ENCODE measurements at places on chromosomes 4 and X.

DNA sequence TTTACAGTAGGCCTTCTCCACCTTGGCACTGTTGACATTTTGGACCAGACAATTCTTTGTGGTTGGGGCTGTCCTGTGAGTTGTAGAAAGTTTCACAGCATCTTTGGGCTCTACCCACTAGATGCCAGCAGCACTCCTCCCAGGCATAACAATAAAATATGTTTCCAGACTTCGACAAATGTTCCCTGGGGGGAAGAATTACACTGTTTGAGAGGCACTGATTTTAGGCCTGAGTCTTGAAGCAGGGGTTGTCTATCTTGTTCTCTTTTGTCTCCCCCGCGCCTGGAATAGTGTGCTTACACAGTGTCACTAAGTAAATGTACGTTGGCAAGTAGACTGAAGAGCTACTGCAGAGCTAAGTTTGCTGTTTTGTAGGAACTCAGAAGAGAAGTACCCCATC is 254.4 kb upstream of the BOD1L1 start:
- no peak for DNase-seq

DNA sequence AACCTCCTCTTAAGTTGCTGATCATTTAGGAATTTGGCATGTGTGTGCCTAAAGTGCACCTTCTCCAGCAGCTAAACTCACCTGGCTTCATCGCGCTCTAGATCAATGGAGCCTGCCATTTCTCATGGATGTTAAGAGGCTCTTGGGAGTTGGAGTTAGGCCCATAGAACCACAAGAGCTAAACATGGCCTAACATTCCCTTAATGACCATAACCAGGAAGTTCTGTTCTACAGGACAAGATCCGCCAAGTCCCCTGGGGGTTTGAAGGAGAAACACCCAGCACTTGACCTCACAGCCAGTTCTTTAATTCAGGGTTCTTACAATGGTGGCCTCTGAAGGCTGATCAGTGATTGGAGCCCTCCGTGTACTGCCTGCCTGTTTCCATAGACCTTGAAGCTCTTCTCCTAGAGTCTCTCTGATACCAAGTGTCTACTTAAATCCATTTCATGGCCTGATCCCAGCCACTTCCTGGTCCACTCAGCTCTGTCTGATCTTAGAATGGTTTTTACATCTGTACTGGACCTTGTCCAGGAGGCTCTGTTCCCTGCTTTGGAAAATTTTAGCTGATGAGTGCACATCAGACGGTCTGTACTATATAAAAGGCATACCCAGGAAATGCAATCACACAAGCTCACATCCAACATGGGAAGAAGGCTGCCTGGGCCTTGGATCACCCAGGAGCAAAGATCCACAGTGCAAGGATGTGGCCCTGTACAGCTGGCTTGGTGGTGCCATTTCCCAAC is 45.1 kb downstream of the RPS3A start:
- DNase-seq = no peak

DNA sequence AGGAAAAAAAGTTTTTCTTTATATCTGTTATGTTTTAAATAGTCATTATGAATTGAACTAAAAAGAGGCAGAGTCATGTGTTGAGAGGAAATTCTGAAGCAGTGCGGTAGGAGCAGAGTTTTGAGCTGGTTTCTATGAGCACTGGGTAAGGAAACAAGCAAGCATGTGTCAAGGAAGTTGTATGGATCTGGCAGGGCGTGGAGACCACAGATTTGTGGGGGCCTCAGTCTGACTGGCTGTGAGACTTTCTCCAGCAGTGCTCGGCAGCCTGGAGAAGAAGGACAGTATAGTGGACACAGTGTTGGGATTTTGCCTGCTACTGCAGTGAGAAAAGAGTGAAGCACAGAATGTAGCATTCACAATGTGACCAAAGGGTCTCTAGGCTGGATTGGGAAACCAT is 399.1 kb downstream of the INPP4B start:
- DNase-seq = no peak

GRCh38 chr4:88043586-88044340 is 36.3 kb downstream of the PKD2 start:
- no peak for DNase-seq

GRCh38 chr4:10620935-10621488 is 63.6 kb downstream of the CLNK start:
- peak; percentile 2 for DNase-seq

DNA sequence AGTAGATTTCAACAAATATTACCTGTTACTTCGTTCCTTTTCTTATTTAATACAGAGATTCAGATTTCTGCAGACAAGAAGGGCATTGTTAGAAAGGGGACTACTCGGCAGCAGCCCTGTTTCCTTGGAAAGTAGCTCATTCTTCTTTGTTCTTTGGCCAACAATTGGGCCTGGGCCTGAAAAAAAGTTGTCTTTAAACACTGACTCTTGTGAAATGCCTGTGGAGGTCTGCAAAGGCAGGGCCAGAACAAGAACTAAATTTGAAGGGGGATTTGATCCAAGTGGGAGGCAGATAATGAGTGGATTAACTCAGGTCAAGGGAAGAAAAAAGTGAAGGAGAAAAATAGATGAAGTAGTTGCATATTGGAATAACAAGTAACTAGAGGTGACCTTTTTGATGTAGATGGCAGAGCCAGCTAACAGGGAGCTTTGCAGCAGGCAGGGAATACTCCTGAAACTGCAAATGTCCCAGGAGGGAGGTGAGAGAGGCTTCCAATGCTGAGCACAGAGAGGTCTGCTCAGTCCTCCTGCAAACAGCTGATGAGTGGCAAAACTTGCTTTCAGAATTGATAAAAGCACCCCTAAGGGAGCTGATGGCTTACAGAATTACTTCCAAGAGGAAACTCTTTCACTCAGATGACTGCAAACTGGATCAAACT is 393.2 kb upstream of the HS3ST1 start:
- DNase-seq = no peak

DNA sequence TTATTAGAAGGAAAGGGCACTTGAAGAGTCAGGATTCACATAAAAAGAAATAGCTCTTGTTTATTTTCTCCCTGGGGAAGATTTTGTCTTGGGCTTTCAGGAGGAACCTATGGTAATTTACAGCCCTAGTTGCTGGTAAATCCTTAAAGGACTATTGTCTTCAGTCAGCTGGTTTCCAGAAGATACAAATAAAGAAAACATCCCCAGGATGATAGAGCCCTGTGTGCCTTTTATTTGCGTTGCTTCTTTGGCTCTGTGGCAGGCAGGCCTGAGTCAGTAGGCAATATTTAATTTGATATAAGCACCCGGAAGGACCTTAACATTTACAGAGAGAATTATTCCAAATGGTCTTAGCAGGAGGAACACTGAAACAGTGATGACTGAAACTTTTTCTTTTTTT is 131.0 kb upstream of the SLC34A2 start:
- DNase-seq = no peak

DNA sequence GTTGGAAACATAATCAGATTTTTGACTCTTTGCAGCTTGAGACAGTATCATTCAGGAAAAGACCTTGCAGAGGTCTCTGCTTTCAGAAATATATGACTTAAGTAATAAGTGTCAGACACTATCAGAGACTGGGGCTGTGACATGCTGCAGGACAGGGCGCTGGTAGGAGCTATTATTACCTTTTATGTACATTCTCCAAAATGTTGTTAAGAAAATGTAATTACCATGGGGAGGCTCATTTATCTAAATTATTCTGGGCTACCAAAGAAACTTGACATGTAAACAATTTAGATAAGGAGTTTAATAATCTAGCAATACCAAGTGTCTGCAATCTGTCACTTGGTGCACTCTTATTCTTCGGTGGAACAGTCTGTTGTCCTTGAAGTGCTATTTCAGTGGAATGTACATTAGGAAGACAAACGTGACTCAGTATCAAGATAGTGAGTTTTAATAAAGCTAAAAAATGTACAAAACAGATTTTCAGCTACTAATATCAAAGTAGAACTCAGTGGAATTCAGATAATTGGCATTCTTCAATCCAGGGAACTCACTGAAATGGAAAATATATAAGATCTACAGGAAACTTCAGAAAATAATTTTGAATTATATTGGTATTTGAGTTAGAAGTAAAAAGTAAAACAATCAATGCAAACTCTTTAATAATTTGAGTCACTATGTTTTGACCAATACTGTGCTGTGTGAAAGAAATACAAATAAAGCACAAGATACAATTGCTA is 214.5 kb downstream of the KCNIP4 start:
- no peak for DNase-seq

DNA sequence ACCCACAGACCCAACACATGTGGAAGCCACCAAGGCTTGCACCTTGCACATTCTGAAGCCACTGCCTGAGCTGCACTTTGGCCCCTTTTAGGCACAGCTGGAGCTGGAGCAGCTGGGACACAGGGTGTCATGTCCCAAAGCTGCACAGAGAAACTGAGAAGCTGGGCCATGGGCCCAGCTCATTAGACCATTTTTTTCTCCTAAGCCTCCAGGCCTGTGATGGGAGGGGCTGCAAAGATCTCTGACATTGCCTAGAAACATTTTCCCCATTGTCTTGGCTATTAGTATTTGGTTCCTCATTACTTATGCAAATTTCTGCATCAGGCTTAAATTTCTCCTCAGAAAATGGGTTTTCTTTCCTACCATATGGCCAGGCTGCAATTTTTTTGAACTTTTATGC is 447.4 kb upstream of the HS3ST1 start:
- no peak for DNase-seq

DNA sequence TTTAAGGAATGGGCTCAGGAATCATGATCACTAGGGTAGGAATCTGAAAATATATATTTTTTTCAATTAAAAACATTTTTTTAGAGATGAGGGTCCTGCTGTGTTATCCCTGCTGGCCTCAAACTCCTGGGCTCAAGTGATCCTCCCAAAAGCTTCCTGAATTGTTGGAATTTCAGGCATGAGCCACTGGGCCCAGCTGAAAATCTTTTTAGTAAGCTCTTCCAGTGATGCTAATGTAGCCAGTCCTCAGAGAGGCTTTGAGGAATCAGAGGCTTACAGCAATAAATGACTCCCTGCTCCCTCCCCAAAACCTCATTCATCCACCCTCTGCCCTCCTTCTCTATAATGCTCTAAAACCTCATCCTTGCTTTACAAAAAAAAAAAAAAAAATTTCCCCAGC is 129.5 kb downstream of the ZIC3 start:
- DNase-seq = no peak

DNA sequence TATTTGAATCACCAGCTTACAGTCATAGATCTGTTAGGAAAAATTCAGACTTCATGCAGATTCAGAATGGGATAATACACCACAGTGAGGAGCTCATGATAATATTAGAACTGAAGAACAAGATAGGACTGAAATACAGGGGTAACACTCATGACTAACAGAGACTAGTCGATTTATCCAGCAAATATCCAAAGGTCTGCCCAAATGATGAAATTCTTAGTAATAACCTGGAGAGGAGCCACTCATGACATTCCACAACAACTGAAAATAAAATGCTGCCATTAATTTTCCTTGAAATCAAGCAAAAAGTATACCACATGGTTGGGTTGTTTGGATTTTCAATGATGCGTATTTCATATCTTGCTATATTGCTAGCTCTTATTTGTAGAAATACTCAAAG is 903.7 kb upstream of the ADGRL3 start:
- DNase-seq = no peak

- DNase-seq = no peak
These were observed 118.5 kb downstream of the PARM1 start for GRCh38 chr4:75051431-75051830.

- peak; percentile 51 for DNase-seq
These were observed 24.4 kb downstream of the UCHL1 start for GRCh38 chr4:41281038-41281634.

DNA sequence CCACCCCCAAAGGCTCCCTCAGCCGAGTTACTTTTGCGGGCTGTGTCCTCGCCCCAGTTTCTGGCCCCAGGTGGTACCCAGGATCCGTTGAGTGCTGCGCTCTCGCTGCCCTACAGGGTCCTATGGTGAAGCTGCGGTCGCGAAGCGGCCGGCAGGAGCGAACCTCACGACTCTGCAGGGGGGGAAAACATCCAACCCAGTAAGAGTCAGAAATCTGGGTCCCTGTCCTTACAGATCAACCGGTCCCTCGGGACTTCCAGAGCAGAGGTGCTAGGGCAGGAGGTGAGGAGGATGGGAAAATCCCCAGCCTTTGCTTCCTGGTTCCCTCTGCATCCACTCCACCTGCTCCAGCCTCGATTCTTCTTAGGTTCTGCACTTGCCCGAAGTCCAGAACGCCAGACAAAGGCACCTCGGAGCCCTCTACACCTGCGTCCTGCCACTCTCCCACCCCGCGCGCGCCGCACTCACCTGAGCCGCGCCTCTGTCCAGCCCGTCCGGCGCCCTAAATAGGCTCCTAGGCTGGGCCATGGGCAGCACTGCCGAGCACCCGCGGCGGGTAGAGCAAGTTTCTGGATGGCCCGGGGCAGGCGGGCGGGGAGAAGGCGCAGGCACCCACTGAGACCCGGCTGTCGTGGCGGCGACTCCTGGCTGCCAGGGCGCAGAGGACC is at the start of gene HS3ST1:
TSS of gene HS3ST1 (minus strand) at position 664 of the 668 bp plus-strand sequence. CDS start 28,889 bp downstream, outside the sequence.
- no peak for DNase-seq

- DNase-seq = no peak
These were observed 13.4 kb upstream of the PBDC1 start for GRCh38 chrX:76159453-76159852.

- no peak for DNase-seq
These were observed 15.7 kb upstream of the H2AZ1 start for GRCh38 chr4:99965674-99966350.

DNA sequence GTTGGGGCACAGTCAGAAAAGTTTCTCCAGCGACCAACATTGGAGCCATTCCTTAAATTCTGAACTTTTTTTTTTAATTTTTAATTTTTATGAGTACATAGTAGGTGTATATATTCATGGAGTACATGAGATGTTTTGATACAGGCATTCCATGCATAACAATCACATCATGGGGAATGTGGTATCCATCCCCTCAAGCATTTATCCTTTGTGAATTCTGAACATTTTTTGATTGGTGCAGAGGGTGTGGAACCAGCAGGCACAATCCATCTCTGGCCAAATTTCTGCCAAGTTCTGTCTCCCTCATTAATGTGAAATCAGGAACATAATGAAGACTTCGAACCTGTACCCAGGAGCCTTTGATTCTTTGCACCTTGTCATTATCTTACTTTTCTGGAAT is 267.0 kb downstream of the FRMPD4 start:
- no peak for DNase-seq

GRCh38 chrX:14409341-14409740 is 120.0 kb upstream of the GLRA2 start:
- no peak for DNase-seq

GRCh38 chr4:25223802-25224375 is 9.9 kb upstream of the PI4K2B start:
- DNase-seq = no peak

DNA sequence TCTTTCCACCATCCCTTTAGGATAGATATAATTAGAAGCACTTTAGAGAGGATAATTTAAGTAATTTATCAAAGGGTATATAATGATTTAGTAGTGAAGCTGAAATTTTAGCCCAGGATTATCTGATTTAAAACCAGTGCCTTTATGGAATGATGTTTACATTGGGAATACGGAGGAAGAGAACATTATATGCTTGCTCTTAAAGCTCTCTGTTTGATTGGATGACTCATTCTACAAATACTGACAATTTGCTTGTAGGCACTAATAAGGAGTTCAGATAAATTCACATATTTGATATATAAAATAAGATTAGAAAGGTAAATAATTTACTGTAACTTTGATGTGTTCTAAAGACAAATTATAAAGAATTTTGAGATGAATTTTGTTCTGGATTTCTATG is 84.7 kb downstream of the SH3BGRL start:
- no peak for DNase-seq
